ENCODE measurements at places on chromosomes 16 and 17. TPM values are rescaled to one million over a fixed set of nuclear protein-coding genes. Genes with fewer than 3 reads are reported as not detected.

DNA sequence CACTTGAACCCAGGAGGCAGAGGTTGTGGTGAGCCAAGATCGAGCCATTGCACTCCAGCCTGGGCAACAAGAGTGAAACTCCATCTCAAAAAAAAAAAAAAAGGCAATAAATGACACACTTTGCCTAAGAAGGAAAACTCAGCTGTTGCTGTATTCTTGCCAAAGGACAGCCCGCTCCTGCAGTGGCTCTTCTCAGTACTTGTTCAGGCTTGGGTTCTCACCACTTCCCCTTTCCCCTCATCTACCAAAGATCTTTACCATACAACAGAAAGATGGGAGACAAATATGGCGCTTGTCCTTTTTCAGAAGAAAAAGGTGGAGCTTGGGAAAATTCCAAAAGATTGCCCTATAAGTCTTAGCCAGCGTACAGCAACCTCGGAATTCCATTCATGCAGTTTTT is 58.5 kb downstream of the MYH13 start:
- no peaks in the 10 kb centered on the region for H3K36me3 ChIP-seq
- H3K4me3 ChIP-seq, result no peak overlapping the region
- H3K27me3 ChIP-seq, result peaks cover 7% of the 10 kb centered on the region
- no peak overlapping the region for H3K27ac ChIP-seq
- no peak for DNase-seq

GRCh38 chr16:88691924-88692560 is 5.7 kb upstream of the SNAI3 start:
- H3K4me3 ChIP-seq, result no peak overlapping the region
- H3K27me3 ChIP-seq, result no peaks in the 10 kb centered on the region
- no peaks in the 10 kb centered on the region for H3K36me3 ChIP-seq
- peak; percentile 53 for DNase-seq
- H3K27ac ChIP-seq, result peak overlapping the region; percentile 36

DNA sequence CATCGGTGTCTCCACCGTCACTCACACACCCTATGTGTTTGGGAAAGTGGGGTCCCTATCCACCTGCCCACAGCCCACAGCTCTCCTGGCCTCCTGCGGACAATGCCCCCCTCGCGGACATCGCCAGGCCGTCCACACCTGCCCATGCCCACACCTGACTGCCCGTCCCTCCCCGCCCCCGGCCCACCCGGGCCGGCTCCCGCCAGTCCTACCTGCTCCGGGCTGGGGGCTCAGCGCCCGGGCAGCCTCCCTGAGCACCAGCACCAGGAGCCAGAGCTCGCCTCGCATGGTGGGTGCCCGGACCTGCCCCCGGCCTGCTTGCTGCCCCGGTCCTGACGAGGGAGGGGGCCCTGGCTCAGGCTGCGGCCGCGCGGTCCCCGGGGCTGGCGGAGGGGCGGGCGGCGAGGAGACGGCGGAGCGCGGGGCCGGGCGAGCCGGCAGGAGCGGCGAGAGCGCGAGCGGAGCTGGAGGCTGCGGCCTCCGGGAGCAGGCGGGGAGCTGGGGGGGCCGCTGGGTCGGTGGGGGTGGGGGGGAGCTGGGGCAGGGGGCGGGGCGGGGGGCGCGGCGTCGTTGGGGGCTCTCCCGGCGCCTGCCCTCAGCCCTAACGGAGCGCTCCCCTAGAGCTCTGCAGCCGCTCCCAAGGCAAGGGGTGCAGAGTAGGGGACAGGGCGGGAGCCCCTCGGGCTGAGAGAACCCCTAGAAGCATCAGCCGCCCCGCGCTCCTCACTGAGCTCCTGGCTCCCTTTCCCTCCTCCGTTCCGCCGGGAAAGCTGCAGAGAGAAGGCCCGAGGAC is at the start of gene PLXDC1:
TSS of gene PLXDC1 (minus strand) at position 488 of the 793 bp plus-strand sequence. CDS start at position 288, 200 bp downstream.
- H3K27ac ChIP-seq, result peak within 1 kb of the TSS; percentile 95
- peaks cover 4% of the 10 kb centered on the region for H3K27me3 ChIP-seq
- peaks cover 2% of the 10 kb centered on the region for H3K36me3 ChIP-seq
- peaks cover 27% of the 10 kb centered on the region for H3K4me1 ChIP-seq

VTN gene
- not detected for total RNA-seq

NR1D1 gene
- 9.1 TPM for total RNA-seq

CRISPLD2 gene
- total RNA-seq, result not detected

Measured in activated naive CD4-positive, alpha-beta T cell treated with anti-CD3 and anti-CD28 coated beads for 36 hours (primary cell).